ENCODE measurements at places on chromosomes 2 and 18.
A peak's percentile ranks its signal among the peaks of the same experiment; 100 is the strongest.

DNA sequence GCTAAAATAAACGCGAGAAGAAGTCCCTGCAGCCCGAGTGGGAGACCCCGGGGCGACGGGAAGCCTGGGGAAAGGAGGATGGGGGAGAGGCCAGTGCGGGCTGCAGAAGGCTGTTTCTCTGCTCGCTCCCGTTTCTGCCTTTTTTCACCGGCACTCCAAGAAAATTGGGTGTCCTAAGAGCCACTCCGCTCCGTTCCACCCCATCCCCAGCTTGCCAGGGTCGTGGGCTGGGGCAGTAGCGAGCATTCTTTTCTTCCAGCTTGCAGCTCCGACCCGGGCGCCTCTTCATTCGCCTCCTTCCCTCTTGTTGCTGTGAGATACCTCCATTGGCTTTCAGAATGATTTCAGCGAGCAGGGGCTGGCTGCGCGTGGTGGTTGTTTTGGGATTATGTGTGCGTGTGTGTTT, 1.1 kb downstream of the HOXD3 start:
- no peak for DNase-seq

DNA sequence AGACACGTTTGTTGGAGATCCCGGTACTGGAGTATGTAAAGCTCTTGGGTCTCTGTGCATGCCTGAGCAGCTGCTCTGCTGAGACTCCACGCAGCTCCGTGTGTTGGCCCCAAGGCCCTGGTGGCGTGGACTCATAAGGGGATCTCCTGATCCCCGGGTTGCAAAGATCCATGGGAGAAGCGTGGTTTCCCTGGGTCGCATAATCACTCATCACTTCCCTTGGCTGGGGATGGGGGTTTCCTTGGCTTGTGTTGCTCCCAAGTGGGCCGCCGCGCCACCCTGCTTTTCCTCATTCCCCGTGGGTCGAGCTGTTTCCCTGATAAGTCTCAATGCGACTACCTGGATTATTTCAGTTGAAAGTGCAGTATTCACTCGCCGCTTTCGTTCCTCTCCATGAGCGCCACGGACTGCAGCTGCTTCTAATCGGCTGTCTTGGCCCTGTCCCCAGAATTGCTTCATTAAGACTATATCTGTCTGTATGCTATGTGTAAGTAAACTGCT, 76.0 kb downstream of the EPC2 start:
- DNase-seq: no peak

GRCh38 chr2:205235434-205235833, 446.9 kb upstream of the NRP2 start:
- no peak for DNase-seq

DNA sequence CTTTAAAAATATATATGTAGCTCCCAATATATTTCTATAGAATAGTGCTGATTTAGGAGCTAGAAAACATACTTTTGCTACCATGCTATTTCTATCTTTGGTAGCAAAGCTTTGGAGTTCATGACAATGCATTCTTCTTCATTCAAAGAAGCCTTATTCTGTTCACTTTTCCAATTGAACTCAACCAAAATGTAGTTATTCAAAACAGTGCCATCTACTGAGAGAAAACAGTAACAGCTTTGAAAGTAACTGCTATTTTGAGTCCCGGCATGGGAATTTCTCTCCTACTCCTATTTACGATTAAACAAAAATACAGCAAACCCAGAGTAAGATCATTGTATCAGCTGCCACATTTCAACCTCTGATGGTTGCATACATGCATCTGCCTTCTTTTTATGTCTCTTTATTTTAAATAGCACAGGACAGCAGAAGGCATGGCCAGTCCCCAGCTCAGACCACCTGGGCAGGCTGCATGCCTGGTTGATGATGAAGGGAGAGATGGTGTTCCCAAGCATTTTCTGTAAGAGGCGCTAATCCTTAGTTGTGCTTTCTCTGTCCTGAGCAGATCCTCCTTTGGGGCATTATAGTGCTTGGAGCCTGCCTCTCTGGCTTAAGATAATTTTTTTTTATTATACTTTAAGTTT, 69.7 kb upstream of the SULT1C3 start:
- DNase-seq: no peak

GRCh38 chr2:127256381-127256780, 36.3 kb upstream of the CYP27C1 start:
- DNase-seq: no peak

DNA sequence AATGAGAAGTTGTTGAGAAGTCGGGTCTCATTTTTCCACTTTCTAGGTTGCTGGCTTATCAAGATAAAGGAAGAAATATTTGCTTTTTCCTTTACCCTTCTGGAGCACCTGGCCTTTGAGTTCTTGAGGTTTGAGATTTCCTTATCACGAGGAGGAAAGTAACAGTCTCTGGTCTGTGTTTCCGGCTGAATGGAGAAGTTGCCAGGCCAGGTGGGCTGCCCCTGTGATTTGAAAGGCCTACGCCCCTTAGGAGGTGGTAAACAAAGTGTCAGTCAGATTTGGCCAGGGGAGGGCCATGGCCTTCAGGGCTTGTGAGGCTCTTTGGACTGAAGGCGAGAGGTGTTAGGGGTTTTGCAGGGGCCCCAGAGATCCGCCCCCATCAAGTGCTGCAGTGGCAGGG, 156.7 kb upstream of the HAAO start:
- DNase-seq: no peak

GRCh38 chr2:196449083-196449482, 190.4 kb upstream of the CCDC150 start:
- no peak for DNase-seq

DNA sequence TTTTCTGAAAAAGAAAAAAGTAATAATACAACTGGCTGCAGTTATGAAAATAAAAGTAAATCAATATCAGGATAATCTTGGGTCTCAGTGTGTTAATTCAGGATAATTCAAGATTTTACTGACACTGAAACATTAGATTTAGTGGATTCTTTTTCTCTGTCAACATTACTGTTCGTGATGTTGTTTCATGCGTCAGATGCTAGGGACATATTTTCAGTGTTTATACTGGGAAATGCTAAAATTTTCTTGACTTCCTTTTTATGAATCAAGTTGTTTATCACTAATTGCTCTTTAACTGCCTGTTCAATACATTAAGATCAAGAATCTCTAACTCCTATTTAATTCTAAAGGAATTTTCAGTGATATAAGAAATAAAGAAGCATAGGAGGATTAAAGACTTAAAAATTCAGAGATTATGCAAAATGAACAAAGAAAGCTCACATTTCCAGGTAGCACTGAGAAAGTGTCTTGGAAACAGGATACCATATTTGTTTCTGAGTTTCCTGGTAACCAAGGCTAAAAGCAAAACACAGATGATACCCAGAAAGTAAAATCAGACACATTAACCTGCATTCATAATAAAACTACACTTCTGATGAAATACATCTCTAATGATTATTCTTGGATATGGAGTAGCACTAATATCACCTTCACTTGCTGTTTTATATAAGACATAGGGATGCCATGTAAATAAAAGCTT, 174.0 kb downstream of the ARL4C start:
- DNase-seq: no peak

GRCh38 chr2:62787386-62787785, 81.9 kb downstream of the EHBP1 start:
- no peak for DNase-seq

- DNase-seq: no peak
Observed at GRCh38 chr2:127451981-127452380, 33.8 kb downstream of the PROC start.

DNA sequence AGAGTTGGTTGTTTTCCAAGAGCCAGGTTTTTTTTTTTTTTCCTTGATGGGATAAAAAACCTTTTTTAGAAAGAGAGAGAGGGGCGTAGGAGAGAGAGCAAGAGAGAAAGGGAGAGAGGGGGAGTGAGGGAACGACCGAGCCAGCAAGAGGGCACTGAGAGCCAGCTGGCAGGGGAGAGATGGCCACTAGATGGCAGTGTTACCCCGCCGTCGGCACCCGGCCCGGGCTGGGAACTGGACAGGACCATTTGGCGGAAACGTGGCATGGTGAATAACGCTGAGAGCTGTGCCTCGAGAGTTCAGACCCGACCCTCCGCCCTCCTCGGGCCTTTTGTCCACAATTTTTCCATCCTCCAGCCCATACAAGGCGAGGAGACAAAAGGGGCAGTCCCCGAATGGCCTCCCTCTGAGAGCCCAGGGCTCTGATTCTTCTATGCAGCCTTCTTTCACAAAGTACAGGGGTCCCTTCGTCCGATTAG, 286.7 kb upstream of the VRK2 start:
- no peak for DNase-seq

DNA sequence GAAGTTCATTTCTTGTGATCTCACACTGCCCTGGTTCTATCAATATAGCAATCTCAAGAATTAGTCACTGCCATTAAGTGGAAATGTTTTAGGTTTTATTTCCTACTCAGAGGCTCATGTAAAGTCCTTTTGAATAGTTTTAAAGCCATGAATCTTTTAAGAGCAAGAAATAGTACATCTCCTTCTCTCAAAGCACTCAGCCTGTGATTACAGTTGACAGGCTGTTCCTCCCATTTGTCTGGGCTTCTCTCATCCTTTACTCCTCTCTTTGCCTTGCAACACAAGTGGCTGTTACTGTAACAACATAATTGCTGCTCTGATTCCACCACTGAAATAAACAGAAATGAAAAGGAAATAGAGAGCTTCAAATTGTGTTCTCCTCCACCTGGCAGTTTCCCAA, 18.4 kb downstream of the GRP start:
- peak; percentile 20 for DNase-seq

GRCh38 chr2:232875256-232876121, 5.4 kb downstream of the SNORC start:
- DNase-seq: no peak

DNA sequence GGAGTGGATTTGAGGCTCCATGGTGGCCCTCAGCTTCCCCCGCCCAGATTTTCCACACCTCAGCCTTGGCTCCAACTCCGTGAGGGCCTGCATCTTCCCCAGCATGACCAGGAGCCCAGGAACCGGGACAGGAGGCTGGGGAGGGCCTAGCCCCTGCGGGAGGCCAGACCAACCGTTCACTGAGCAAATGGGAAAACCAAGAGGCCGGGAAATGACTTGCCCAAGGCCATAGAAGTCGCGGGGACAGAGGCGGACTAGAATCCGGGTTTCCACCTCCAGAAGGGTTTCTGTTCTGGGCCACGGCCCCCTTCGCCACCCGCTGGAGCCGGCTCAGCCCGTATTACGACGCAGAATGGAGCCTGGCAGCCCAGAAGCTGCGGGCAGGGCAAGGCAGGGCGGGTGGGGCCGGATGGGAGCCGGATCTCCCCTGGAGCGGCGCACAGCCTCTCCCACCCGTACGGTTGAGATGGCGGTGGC, 7.9 kb upstream of the CRYBA2 start:
- DNase-seq: no peak

DNA sequence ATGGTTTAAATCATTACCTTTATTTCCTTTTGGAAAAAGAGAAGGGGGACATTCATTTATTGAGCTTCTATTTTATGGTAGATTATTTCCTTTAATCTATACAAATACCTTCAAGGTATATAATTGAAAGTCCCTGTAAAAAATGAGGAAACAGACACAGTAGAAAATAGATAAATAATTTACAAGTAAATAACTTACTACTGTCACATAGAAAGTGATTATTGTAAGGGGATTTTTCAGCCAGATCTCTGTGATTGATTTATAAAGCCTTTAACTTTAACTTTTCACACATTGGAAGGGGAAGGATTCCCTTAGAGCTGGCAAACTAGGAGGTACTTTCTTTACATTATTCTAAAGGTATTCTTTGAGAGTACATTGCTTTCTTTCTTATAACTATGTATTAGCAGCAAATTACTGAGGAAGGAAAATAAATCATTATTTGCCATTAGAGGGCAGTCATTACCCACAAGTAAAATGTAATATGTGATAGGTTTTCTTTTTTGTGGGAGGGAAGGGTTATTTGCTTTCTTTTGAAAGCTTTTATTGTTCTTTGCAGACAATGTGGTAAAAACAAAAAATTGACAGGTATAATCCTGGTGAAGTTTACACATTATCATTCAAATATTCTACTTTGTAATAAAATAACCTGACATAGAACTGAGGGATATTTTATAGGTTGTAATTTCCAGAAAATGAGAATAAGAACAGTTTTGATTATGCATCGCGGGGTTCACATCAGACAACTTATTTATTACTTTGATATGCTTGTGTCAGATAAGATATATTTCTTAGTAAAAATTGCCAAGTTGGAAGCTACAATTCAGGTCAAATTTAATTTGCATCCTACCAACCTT, 24.8 kb upstream of the RPE start:
- no peak for DNase-seq

GRCh38 chr2:42249887-42250286, 80.7 kb downstream of the EML4 start:
- DNase-seq: peak; percentile 46

DNA sequence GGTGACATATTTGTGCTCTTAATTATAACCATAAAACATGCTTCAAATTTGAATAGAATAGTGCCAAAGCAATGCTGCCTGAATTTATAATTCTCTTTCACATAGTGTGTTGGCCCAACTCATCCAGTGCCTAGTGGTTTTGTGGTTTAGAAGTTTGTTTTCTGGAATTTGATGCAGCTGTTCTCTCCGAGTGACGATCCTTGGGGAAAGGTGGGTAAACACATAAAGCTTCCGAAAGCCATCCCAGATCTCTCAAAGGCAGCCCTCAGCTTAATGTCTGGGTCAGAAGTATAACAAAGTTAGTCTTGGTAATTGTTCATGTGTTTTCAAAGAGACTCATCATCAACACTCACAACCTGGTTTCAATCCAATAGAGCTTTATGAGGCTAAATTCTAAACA, 235.6 kb upstream of the CDH2 start:
- DNase-seq: no peak

GRCh38 chr2:96099861-96100798, 16.2 kb downstream of the ADRA2B start:
- DNase-seq: no peak

Data from NCI-H1436 treated with DMSO at 0.1 percent for 48 hours (cell line).